ENCODE measurements at places on chromosomes 3 and 15.

DNA sequence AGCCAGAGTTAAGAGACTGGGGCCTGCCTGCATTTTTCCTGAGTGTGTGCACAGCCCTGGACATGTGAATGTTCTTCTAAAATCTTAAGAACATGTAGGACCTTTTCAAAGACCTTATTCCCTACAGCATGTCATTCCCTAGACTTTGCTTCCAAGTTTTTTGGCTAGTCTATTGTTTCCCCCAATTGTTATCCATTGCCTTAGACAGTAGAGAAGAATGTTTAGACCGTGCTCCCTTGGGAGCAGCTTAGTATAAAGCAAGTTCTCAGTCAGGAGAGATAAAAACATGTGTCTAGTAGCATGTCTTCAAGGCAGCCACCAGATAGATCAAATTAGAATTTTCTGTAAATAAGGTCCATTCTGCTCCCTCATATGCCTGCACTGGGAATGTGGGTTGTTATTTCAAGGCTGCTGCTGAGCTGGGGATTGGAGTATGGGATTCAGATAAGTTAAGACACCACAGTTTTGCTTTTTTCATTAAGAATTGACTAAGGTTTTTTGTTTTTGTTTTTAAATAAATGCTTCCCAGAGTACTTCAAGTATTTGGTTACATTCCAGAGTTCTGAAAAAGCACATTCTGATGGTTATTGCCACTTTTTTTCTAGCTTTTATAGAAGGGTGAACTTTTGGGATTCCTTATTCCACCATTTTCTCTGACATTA, 246.7 kb downstream of the RORA start:
- DNase-seq, result no peak

GRCh38 chr3:100838157-100838556, 128.9 kb downstream of the TFG start:
- DNase-seq, result no peak

DNA sequence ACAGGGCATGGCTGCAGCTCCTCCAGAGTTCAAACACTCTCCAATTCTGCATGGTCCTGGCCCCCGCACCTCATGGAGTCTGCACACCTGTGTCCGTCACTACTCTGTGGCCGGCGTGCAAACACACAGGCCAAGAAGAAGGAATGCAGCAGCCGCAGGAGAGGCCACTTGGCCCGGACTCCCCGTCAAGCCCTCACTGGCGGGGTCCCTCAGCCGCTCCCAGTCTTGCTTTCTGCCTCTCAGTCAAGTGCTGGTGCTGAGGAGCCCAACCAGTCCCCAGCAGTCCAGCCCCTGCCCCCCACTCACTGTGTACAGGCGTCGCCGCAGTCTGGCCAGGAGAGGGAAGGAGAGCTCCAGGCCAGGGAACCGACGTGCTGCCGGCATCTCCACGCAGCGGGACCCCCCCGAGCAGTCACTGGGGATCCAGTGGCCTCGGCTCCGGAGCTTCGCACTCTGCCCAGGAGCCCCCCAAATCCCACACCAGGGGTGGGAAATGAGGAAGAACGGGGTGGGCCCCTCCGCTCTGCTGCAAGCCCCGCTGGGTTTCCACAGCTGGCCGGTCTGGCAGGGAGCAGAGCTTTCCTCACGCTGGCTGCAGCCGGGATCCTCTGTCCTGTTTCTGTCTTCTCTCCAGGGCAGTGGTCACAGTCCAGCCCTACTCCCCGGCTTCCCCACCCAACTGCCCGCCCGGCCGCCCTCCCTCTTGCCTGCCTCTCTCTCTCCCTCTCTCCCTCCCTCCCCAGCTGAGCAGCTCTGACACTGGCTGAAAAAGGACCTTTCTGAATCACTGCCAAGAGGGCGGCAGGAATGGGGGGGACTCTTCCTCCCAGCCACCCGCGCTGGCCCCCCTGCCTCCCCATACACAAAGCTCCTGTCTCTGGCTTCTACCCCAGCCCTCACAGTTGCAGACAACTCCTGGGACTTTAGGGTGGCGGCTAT, 16.0 kb downstream of the TNK2 start:
- DNase-seq, result no peak

GRCh38 chr3:12959838-12960378, 113.3 kb downstream of the IQSEC1 start:
- no peak for DNase-seq

DNA sequence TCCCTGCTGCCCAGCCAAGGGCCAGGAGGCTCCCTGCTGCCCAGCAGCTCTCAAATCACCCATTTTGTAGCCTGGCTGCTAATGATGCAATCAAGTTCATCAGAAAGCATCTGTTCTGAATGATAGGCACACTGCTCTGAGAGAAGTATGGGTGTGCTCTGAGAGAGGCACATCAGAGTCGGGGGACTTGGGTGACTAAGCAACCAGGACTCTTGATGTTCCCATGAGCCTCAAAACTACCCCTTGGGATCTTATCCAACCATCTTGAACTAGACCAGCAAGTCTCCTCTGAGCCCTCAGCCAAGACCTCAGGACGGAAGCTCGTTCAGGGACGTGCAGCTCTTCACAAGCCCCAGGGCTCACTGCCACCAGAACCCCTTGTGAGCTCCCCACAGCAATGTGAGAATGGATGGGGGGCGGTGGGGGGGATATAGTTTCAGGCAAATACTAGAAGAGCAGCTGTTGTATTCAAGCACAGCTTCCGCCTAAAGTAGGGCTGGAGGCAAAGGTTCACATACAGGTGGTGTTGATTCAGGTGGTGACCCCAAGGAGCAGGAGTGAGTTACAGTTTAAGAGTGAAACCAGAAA, 52.2 kb upstream of the HES1 start:
- DNase-seq, result no peak

GRCh38 chr15:62953021-62953420, 89.5 kb upstream of the TPM1 start:
- no peak for DNase-seq
